Left ventricle myocardium superior (tissue), 1 donor: ENCODE measurements at places on chromosomes 16 and 17. TPM values are rescaled to one million over a fixed set of nuclear protein-coding genes. Genes with fewer than 3 reads are reported as not detected.

OR2C1 gene
- total RNA-seq = not detected

MAFG gene
- 27.5 TPM for total RNA-seq

FOXN1 gene
- not detected for total RNA-seq

BRICD5 gene
- total RNA-seq = 10.0 TPM

KRT39 gene
- total RNA-seq = not detected

EVI2A gene
- 2.9 TPM for total RNA-seq

TNFRSF13B gene
- total RNA-seq = not detected

PRR35 gene
- total RNA-seq = not detected

CALB2 gene
- total RNA-seq = 1.6 TPM

LLGL2 gene
- total RNA-seq = 5.1 TPM

TMEM98 gene
- total RNA-seq = 10.7 TPM

RAB37 gene
- total RNA-seq = 2.8 TPM

VWA3A gene
- total RNA-seq = 0.52 TPM

DPH1 gene
- total RNA-seq = 28.9 TPM

LGALS9B gene
- total RNA-seq = not detected

WFDC1 gene
- total RNA-seq = 2.0 TPM

SLC13A5 gene
- total RNA-seq = not detected

KNOP1 gene
- total RNA-seq = 9.0 TPM

MSLN gene
- 4.6 TPM for total RNA-seq

CACNG5 gene
- not detected for total RNA-seq

GPRC5C gene
- total RNA-seq = 34.4 TPM

HSPB9 gene
- total RNA-seq = 0.12 TPM

ARHGDIG gene
- total RNA-seq = 14.9 TPM

RAC3 gene
- total RNA-seq = 1.8 TPM

PRRT2 gene
- 3.1 TPM for total RNA-seq

AFMID gene
- 45.0 TPM for total RNA-seq

TEKT1 gene
- not detected for total RNA-seq

SLC52A1 gene
- not detected for total RNA-seq

ABCA10 gene
- total RNA-seq = 6.4 TPM

SPATA32 gene
- not detected for total RNA-seq

PRDM7 gene
- total RNA-seq = not detected

ZNF469 gene
- 1.0 TPM for total RNA-seq

TCAP gene
- 4,965 TPM for total RNA-seq

CA5A gene
- not detected for total RNA-seq
